ENCODE measurements at places on chromosomes 3 and 15.

- no peak for DNase-seq
Observed at GRCh38 chr3:36175916-36176461, 204.3 kb upstream of the STAC start.

DNA sequence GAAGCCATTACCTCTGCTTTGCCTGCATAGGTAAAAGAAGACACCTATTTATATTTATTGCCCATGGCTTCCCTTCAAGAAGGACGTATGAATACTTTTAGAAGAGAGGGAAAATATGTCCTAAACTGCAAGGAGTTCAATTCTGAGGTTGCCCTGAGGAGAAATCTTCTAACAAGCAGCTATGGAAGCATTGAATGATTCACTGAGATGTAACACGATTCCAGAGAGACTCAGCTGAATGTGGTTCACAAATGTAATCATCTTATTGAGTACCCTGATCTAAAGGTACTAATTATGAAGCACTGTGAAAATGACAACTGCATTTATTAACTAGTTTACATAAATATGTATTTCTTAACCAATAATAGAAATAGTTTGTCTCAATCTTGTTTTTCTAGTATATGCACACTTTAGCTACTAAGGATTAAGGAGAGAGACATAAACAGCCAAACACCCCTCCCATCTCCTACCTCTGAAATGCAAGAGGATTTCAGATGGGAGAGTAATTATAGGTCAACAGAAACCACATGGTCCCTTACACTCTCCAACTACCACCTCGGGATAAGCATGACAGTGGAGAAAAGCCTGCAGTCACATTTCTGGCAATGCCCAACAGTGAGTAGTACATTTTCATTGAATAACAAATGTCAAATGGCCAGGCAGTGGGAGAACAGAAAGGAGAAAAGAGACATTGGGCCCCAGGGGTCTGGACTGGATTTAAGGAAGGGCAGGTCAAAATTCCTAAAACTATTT lies 506.2 kb upstream of the IL12A start:
- DNase-seq: no peak

DNA sequence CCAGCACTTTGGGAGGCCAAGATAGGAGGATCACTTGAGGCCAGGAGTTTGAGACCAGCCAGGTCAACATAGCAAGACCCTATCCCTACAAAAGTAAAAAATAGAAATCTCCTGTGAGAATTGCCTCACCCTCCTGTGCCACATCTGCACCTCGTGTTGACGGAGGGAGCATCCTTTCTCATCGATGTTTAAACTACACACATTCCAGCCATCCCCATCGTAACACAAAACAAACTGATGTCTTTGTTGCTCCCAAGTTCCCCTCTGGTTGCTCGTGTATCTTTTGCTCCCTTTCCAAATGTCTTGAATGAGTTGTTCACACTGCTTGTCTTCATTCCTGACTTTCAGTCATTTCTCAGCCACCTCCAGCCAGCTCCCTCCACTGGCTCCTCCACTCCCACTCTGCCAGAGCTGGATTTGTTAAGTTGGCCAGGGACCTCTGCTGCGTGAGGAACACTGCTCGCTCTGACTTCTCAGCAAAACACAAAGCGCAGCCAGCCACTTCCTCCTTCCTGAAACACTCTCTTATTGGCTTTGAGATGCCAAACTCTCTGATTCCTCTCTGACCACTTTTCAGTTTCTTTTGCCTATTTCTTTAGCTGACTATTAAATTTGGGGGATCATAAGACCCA lies 53.6 kb upstream of the ATP13A3 start:
- DNase-seq: no peak

DNA sequence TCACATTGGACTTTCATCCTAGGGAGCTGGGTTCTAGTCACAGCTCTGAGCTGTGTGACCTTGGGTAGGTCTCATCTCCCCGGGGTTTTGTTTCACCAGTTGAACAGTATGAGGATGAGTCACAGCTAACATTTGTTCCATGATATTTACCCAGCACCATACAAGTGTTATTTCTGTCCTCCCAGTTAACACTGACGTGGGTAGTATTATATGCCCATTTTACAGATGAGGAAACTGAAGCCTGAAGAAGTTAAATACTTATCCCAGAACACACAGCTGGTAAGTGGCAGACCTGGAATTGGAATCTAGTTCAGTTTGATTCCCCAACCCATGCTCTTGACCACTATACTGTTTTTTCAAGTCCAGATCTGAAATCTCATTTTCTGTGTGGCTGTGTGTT lies 908 bp upstream of the RARB start:
- DNase-seq: no peak

DNA sequence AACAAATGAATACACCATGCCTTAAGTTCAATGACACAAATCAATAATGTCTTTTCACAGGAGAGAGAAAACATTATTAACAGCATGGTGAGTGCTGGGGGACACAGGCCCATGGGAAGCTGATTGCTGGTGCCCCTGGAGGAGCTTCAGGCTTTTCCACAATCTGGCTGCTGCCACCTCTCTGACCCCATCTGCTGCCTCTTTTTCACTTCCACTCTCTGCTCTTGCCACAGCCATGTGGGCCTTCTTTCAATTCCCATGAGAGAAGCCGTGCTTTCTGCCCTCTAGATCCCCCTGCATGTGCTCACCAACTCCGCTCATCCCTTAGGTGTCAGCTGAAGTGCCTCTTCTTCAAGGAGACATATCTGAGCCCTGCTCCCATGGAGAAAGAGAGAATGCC lies 21.0 kb upstream of the CTXND1 start:
- DNase-seq: no peak

GRCh38 chr3:99760629-99761028 lies 57.0 kb upstream of the CMSS1 start:
- no peak for DNase-seq

DNA sequence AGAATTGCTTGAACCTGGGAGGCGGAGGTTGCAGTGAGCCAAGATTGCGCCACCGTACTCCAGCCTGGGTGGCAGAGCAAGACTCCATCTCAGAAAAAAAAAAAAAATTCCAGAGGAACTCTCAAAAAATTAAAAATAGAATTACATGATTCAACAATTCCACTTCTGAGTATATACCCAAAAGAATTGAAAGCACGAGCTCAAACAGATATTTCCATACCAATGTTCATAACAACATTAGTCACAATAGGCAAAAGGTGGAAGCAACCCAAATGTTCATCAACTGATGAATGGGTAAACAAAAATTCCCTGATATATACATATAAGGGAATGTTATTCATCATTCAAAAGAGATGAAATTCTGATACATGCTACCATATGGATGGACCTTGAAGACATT lies 16.9 kb upstream of the MORF4L1 start:
- DNase-seq: no peak

- no peak for DNase-seq
Observed at GRCh38 chr3:52433996-52434479, 10.9 kb downstream of the SEMA3G start.

- DNase-seq: no peak
Observed at GRCh38 chr15:79113831-79114230, 23.3 kb upstream of the RASGRF1 start.

DNA sequence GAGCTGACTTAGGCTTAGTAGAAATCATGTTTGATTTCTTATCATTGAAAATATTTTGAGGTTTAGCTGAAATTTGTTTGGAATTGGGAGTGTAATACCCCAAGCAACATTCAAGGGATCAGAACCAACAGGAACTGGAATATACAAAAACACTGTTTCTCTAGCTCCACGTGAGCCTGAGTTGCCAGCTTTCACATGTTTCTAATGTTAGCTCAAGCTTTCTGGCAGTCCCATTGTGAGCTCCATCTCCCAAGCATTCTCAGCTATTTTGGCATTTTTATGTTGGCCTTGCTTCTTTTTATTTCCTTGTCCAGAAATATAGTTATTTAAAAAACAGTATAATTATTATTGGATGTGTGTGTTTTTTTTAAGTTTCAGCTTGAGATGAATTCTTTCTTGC lies 427.1 kb upstream of the DPH6 start:
- DNase-seq: no peak

DNA sequence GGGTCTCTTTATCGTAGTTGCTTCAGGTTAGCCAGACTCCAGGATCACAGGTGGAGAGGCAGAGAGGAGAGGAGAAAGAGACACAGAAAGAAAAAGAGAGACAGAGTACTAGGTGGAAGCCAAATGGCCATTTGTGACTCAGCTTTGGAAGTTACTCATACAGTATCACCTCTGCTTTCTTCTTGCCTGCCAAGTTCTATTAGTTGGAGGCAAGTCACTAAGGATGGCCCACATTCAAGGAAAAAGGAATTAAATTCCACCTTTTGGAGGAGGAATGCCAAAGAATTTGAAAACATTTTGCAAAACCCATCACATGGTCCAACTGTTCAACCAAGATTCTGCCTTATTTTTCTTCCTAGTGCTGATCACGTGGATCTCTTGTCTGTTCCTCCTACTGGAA lies 291.1 kb downstream of the CHL1 start:
- DNase-seq: no peak

DNA sequence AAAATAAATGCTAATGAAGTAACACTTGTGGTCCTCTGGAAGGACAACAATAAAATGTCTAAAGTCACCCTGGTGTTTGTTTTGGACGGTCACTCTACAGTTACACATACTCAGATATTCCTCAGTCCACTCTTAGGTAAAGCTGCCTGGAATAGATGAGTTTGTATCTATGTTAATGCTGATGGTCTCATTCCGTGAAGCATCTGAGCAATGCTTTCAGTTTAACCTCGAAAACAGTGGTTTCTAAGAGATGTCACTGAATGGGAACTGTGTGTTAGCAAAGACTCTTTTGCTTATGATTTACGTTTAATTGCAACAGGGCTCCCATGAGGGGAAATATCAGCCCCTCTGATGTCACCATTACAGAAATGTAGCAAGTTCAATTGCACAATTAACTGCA lies 49.1 kb downstream of the FBN1 start:
- no peak for DNase-seq

- DNase-seq: no peak
Observed at GRCh38 chr3:29279286-29279685, 1.6 kb upstream of the RBMS3 start.

DNA sequence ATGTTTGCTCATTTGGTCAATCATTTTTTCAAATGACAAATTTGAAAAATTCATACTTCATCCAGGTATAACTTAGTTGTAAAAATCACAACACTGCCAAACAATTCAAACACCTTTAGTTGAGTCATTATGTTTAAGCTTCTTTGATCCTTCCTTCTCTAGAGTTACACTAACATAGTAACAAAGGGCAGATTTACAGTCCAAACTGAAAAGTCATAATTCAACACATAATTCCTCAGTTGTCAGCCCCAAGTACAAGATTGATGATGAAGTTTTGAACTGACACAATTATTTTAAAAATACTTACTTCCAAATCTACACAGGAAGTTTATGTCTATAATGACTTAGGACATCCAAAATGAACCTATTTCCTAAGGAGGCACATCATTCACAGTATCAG lies 264.1 kb downstream of the LSAMP start:
- DNase-seq: no peak

DNA sequence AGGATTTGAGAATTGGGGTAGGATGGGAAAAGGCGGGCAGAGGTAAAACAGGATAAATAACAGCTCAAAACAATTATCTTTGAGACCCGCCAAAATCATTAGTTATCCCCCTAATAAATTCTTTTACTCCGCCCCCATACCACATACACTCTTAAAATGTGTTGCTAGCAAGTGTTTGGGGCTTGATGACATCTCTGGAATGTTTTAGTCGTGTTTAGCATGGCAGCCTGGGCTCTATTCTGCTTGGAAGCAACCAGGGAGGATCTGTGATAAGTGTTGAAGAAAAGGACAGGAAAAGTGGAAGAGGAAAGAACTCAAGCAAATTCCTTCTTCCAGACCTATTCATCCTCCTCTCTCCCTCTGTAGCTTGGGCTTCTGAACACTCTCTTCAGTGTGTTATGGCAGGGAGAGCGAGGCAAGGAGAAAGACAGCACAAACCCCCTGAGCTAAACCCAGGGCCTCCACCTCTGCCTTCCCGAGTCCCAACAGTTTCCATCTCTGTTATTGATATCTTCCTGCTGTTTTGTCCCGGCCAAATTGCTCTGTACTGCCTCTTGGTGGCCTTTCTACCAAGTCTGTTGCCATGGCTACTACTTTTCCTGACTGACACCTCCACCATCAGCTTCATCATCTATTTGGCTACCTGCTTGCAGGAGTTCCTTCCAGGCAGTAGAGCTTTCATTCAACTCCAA lies 135.8 kb downstream of the RPL22L1 start:
- DNase-seq: no peak

GRCh38 chr3:22269831-22270230 lies 518.8 kb upstream of the ZNF385D start:
- no peak for DNase-seq

GRCh38 chr3:128198313-128198712 lies 45.0 kb downstream of the EEFSEC start:
- no peak for DNase-seq

DNA sequence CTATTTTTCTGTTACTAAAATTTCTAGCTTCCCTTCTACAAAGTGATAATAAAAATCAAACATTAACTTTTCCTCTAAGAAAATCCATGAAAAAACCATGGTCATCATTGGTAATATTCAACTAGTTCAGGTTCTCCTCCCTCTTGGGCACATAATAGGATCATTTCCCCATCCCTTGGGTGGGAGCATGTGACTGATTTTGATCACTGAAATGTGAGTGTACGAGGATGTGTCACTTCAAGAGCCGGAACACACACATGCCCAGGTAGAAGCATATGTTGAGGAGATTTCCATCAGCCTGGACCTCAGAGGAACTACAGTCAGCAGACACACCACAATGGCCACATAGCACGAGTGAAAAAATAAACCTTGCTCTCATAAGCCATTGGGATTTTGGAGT lies 36.1 kb downstream of the AP3S2 start:
- DNase-seq: no peak

- DNase-seq: no peak
Observed at GRCh38 chr15:62569460-62570404, 404.6 kb upstream of the C2CD4B start.

DNA sequence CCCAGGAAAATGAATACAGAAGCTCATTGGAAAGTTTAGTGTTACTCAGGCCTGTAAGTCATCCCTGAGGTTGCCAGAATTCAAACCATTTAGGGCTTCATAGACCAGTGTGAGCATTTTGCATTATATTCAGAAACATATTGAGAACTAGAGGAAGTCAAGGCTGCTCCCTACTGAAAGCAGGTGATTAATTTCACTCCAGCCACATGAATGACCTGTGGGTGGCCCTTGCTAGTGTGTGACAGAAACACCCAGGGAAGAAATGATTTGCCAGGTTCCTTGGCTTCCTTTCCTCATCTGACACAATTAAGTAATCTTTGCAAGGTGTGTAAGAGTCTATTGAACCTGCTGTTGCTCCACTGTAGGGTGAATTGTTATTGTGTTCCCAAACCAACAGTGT lies 61.8 kb downstream of the GAP43 start:
- no peak for DNase-seq

DNA sequence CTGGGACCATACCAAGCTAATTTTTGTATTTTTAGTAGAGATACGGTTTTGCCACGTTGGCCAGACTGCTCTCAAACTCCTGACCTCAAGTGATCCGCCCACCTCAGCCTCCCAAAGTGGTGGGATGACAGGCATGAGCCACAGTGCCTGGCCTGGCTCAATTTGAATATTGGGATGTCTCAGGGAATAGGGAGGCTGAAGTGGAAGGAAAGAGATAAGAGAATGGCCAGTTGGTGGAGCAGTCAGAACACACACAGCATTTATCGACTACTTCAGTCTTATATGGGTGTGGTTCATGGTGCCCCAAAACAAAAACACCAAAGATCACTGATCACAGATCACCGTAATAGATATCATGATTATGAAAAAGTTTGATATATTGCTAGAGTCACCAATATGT lies 144.4 kb downstream of the GMNC start:
- no peak for DNase-seq
